RWPE2 (cell line): ENCODE measurements at places on chromosomes 2 and 18.

DNA sequence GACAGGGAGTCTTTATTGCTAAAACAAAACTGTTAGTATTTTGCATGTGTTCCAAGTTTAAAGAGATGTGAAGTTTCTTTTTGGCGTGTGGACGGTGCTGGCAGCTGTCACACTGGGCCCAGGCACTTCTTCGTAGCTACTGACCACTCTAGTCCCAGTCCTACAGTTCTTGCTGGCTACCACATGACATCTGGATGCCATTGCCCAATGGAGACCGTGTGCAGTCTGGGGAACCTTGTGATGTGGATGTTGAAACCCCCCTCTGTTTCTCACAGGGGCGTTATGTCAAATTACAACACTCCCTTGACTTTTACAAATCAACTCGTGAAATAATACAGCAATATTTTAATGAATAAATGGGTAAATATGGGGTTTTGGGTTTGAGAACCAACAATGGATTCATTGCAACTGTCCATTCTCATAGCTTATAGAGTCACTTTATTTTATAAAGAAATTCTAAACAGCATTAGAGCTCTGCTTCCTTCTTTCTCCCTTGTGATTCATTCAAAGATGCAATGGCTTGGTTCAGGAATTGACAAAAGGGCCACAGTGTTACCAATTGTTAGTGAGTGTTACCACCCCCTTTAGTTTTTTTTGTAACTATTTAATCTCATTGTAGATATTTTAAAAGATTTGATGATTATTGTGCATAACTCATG, 1.2 kb downstream of the GPD2 start:
- DNase-seq = no peak

- DNase-seq = no peak
Observed at GRCh38 chr2:12429779-12430406, 286.8 kb upstream of the TRIB2 start.

GRCh38 chr2:10085668-10086059, 5.5 kb upstream of the CYS1 start:
- DNase-seq = no peak

DNA sequence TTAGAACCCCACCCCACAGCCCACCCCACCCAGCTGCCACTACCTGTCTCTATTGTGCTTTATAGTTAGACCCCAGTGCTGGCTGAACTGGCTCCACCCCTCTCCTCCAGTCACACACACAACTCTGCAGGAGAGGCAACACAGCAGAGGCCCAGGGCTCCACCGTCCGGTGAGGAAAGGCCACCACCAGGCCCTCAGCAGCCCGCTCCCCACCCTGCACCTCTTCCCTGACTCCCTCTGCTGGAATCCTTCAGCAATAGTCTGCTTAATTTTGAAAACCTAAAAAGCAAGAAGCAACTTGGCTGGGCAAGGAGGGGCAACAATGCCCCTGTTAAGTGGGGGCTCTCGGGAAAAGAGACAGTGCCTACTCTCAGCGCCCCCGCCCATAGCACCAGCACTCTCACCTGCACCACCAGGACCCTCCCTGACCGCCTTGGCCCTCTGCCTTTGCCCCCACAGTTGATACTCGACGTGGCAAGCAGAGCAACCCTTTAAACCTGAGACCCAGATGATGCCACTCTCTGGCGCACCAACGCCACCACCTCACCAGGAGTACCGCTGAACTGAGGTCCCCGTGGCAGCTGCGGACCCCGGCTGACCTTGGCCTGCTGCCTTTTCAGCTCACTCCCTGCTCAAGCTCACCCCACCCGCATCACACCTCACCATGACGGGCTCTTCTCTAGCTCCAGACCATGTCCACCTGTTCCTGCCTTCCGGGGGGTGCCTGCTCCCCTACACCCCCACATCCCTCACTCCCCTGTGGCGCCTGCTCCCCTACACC, 45.7 kb downstream of the NDUFA10 start:
- no peak for DNase-seq

DNA sequence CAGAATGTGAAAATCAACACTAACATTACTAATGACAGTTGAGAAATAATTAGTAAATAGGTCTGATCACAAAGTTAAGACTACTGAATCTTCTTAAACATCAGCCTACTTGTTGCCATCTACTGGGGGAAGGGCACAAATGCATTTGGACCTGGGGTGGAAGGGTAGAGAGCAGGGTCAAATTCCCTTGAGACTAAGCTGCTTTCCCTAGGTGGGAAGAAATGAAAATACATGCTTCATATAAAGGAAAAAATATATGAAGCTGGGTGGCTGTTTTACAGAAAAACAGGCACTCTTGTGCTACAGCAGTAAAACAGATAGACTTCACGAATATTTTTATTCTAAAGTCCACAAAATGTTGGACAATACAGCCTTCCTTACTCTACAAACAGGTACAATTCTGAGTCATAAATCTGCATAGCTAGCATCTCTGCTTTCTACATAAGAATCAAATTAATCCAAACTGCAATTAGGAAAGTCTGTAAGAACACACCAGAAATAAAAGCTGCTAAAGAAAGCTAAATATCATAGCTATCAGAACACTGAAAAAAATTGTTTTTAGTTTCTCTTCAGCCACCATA, 10.9 kb downstream of the TRIP12 start:
- no peak for DNase-seq

DNA sequence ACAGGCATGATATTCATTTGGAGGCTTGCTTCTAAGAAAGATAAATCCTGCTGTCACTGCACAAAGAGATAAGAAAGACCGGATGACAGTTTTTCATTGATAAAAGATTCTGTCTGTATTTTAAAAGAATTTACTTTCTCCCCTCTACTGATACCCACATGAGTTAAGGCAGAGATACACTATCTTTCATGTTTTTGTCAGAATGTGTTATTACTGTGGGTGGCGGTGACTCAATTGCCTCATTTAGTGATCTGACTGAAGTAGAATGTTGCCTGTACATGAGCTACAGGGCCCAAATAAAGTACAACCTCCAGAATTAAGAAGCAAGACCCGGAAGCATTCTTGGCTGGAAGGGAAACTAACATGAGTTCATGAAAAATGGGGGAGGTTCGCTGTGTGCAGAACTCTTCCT, 480.0 kb downstream of the SLC4A3 start:
- no peak for DNase-seq

DNA sequence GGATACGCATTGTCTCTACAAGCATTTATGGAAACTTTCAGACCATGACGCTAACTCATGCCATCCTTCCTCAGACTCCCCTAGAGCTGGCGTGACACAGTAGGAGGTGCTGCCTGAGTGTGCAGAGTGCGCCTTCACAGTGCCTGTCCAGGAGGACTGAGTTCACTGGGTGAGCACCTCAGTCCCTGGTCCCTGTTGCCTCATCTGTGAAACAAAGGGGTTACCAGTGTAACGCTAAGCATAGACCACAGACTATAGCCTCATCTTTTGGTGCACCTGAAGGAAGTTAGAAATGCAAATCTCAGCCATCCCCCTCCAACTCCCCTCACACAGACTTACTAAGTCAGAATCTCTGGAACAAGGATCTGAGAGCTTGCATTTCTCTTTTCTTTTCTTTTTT, 142.8 kb downstream of the TMEM17 start:
- DNase-seq = no peak

GRCh38 chr2:186968277-186968676, 119.3 kb upstream of the ZSWIM2 start:
- no peak for DNase-seq

GRCh38 chr2:98869272-98869641, 66.8 kb downstream of the CRACDL start:
- DNase-seq = peak; percentile 81

GRCh38 chr2:53202063-53202462, 565.5 kb upstream of the CHAC2 start:
- DNase-seq = no peak

DNA sequence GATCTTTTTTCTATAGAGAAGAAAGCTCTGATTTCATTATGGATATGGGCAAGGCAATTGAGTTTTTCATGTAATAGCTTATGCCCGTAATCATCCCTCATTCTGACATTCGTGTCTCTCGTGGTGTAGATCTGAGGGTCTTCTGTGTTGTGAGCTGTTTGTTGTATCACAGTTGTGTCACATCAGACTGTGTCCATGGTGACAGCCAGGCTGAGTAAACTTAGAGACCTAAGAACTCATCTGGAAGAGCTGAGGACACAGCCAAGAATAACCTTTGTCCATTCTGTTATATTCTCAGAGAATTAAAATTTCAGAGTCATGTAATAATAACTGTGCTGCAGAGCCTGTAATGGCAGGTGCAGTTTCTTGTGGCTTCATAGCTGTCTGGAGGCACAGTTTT, 116.5 kb downstream of the ATP9B start:
- DNase-seq = no peak

- no peak for DNase-seq
Observed at GRCh38 chr2:144553379-144553778, 33.5 kb upstream of the ZEB2 start.

DNA sequence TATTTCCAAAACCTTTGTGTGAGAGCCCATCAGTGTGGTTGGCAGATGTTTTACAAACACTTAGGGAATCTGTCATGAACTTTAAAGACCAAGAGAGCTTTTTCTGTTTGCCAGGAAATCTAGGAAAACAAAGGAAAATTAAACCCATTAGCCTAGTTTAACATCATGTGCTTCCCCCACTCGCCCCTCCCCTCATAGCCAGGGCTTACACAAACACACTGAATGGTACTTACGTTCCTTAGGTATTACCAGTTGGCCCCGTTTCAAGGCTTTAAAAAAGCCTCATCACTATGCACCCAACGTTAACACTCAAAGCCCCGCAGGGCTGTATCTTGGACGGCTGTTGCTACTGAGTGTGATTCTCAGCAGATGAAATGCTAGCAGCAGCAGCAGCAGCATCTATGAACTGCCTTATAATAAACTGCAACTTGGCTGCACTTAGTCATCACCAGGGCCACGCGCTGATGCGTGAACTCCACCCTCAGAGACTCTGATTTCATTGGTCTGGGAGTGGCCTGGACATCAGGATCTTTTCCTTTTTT, 20.1 kb upstream of the TTC39C start:
- DNase-seq = peak; percentile 91

GRCh38 chr2:11245322-11245721, 90.1 kb downstream of the SLC66A3 start:
- no peak for DNase-seq

DNA sequence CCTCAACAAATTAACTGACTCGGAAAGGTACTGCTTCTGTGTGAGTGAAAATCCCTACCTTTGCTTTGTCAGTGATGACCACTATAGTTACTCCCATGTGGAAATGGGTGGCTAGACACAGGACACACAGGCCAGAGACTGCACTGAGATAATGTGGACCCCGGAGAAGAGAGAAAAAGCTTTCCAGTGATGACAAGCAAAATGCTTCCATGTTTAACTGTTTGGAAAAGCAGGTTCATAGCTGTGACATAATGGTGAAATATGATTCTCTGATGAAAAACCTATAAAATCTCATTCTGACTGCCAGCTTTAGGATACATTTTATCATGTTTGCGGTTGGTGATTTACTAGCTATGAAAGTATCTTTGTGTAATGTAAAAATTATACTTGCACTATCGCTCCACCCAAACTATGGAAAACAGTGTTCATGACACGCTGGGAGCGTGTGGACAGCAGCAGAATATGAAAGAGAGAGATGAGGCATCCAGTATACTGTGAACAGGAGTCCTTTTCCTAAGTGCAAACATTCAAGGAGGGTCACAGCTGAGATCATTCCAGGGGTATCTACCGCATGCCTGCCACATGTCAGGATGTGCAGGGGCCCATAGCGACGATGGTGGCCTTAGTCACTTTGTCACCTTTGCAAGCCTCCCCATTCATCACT, 782.7 kb upstream of the SOX11 start:
- no peak for DNase-seq

GRCh38 chr18:24868311-24868710, 407.9 kb downstream of the HRH4 start:
- no peak for DNase-seq

GRCh38 chr2:207055257-207055656, 110.5 kb downstream of the KLF7 start:
- DNase-seq = no peak

DNA sequence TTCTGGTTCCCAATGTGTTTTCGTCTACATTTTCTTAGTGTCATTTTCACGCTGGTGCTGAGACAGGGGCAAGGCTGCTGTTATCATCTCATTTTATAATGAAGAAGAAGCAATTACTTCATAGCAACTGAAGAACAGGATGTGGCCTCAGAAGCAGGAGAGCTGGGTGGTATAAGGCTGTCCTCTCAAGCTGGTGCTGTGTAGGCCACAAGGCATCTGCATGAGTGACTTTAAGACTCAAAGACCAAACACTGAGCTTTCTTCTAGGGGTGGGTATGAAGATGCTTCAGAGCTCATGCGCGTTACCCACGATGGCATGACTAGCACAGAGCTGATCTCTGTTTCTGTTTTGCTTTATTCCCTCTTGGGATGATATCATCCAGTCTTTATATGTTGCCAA, 7.3 kb downstream of the IL36G start:
- DNase-seq = no peak

DNA sequence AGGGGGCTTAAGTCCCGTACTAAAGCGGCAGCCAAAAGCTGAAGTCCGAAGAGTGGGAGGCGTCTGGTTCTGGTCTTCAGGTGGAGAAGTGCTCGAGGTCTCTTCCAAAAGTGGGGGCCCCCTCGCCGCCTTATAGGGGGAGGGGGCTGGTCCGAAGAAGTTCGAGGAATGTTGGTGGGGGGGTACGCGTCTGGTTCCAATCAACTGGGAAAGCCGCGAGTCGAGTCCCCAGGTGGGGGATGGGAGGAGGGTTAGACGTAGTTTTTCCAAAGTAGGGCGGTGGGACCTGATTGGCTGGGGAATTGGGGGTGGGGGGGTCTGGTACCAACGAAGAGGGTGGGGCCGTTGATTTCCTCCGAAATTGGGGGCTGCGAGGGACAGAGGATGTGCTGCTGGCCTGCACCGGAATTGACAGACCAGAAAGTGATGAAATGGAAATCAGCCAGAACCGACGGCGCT, 594 bp downstream of the ITM2C start:
- no peak for DNase-seq

DNA sequence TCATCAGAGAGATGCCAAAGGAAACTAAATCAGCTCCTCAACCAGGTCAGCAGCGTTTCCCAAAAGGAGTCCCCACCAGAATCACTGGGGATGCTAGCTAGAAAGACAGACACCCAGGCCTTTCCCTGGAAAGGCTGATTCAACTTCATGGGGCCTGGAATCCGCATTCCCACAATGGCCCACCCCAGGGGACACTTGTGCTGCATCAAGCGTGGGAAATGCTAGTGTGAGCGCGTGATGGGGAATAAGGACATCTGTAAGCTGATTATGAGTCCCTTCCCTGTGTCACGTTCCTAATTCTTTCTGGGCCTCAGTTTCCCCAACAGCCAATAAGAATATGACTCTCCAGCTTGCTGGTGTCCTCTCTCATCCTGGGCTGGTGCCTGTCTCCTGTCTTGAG, 2.2 kb upstream of the WNT10A start:
- no peak for DNase-seq
